ENCODE measurements at places on chromosomes 4 and X.
A peak's percentile ranks its signal among the peaks of the same experiment; 100 is the strongest.

DNA sequence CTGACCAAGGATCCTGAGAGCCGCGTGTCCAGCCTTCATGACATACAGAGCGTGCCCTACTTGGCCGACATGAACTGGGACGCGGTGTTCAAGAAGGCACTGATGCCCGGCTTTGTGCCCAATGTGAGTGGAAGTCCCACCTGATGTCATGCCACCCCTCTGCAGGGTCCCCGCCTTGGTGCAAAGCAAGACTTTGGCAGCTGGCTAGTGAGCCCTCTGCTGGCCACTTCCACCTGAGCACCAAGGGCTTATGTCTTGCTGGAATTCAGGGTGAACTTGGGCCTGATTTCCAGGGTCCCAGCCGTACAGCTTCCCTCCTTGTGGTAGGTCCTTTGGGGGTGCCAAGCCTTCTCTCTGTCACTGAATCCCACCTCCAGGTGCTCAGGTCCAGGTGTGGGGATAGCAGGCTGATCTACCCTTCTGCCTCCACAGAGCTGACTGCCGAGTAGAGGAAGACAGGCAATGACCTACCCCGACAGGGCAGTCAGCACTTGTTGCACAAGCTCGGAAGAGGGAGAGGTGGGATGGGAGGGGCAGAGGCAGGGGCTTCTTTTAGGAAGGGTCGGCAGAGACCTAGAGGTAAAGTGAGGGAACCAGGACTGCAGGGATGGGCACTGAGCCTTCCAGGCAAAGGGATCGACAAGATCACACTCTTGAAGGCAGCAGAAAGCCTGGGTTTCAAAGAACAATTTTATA lies 248.1 kb downstream of the EVC2 start:
- DNase-seq, result peak; percentile 31

GRCh38 chr4:152398060-152398459 lies 137.8 kb downstream of the FBXW7 start:
- no peak for DNase-seq

DNA sequence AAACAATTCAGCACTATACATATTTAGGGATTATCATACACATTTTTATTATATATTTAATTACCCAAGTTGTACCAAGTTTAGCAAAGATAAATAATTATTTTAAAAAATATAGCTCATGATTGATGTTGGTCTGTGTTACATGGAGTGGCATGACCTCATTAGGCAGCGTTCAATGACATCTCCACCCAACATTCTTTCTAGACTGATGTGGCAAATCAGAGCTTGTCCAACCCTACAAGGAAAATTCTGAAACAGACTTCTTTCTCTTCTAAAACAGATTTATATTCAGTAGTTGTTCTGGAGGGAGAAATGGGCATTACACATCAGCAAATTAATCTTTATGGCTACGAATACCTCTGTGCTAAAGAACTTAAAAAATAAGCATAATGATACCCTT lies 189.7 kb downstream of the PDGFC start:
- peak; percentile 84 for DNase-seq

DNA sequence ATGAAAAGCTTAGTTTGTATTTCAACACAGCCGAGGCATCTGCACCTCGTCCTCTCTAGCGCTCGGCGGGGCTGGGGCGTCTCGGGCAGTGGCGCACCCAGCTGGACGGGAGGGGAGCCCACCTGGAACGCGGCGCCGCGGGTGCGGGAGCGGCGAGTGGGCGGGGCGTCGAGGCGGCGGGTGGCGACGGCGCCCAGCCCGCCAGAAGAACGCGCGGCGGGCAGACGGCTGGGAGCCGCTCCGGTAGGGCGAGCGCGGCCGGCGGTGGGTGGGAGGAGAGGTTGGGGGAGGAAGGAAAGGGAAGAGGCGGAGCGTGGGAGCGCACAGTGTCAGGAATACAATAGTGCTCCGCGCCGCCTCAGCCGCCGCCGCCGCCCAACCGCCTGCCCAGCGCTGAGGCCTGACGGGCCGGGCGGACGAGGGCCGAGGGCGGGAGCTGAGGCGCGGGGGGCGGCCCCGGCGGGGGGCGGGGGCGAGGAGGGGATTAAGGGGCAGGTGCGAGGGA lies at the start of gene JADE3:
Gene JADE3, plus strand, starts transcription at position 324 of the 505 bp plus-strand sequence. CDS start 72,474 bp downstream, outside the sequence.
- peak; percentile 77 for DNase-seq

GRCh38 chr4:153533387-153533786 lies 67.2 kb downstream of the TMEM131L start:
- no peak for DNase-seq

DNA sequence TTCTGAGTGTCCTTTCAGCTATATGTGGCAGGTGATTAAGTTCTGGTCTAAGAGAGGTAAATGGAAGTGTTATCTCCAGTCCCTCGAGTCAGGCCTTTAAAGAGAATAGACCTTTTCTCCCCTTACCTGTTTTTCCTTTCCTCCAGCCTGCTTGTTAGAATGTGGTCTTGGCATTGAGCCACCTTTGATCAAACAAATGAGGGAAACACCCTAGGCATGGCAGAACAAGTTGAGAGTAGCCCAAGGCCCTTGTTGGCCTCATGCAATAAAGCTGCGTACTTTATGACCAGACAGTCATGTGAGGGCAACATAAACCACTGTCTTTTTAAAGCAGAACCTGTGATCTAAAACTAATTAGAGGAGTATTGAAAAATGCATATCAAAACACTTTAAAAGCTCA lies 13.2 kb upstream of the IL13RA2 start:
- peak; percentile 39 for DNase-seq

DNA sequence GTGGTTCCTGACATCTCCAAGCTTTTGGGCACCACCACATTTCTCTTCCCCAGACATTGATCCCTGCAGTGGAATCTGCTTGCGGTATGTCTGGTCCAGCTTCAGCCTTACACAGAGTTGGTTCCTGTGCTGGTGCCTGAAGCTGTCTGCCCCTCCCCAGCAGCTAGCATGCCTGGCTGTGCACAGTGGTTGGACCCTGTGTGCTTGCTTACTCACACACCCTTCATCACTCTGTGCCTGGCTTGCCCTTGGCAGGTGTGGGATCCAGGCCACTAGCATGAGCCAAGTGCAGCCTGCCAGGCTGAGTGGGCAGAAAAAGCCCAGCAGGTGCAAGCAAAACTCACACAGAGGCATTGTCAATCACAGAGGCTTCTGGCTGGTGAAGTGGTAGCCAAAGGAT lies 473.8 kb downstream of the ACTRT1 start:
- DNase-seq, result peak; percentile 4

DNA sequence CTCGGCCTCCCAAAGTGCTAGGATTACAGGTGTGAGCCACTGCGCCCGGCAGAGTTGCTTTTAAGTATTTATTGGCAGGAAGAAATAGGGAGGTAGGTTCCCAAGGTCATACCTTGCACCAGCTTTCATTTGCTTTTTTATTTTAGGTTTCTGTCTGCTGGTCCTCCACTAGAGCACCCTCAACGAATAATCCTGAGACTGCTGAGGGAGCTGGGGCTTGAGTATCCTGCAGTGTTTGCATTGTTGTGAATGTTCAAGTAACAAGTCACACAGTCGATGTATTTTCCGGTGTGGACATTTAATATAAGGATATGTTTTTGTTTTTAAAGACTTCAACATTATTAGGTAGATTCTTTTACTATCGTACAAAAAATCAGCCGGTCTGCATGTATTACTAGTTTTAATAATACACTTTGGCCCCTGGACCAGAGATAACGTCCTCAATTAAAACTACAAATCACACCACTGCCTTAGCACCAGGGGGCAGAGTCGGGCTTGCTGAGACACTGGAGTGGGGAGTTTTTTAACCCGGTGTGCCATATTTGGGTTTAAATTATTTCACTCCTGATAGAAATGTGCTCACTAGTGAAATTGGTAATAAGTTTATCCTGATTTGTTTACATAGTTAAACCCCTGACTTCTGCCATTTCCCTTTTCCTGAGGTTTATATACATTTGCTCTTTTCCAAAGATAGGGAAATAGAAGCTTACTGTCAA lies 11.6 kb downstream of the SMIM20 start:
- peak; percentile 28 for DNase-seq

- DNase-seq, result peak; percentile 34
These were observed 52.0 kb downstream of the RASL11B start for GRCh38 chr4:52914051-52914605.

DNA sequence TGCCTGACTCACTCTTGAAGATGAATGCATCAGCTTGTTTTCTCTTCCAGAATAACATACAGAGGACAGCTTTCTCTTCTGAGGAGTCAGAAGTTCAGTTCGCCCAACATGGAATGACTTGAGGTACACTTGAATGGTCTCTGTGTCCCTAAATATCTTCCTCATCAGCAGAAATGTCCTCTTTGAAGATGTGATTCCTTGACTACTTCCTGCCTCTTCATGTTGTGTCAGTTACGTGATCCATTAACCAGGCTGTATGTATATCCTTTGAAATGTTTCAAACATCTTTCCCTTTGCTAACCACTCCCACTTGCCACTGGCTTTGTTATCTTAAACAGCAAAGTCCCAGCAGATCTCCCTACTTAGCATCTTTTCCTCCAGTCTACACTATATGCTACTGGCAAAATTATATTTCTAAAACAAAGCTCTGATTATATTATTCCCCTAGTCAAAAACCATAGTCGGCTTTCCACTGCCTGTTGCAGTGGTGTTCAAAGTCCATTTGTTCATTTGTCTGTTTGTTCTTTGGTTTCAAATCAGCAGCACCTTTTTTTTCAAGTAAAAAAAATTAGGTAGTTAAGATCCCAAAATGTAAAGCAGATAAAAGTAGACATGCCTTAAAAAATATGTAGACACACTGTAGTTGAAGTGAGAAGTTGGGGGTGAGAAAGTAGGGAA lies 82.1 kb upstream of the PAK3 start:
- no peak for DNase-seq

GRCh38 chr4:184805462-184806228 lies 20.1 kb downstream of the ACSL1 start:
- DNase-seq, result peak; percentile 58

- DNase-seq, result peak; percentile 49
These were observed at the start of gene SLC25A43 for GRCh38 chrX:119398974-119399771. Gene SLC25A43 (plus strand): TSS chrX:119399336. CDS start chrX:119399404, 68 bp downstream.

- no peak for DNase-seq
These were observed 73.1 kb upstream of the MBNL3 start for GRCh38 chrX:132561974-132562373.

DNA sequence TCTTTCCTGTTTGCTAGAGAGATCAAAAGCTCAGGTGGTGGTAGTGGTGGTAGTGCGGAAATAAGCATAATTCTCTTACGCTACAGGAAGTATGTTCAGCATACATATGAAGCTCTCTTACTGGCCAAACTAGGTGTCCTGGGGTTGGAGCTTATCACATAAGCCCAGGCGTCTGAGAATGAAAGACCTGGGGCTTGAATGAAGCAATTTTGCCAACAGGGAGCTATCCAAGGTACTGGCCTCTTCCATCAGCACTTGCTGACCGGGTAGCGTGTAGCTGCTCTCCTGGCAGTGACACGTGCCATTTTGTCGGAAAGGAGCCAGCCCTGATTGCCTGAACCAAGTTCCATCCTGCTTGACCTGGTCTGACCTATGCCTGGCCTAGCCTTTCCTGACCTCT lies 65.9 kb upstream of the HPF1 start:
- DNase-seq, result peak; percentile 68

GRCh38 chr4:8058031-8058479 lies 100.6 kb downstream of the ABLIM2 start:
- DNase-seq, result no peak

GRCh38 chrX:123738378-123738940 lies 5.6 kb upstream of the THOC2 start:
- DNase-seq, result peak; percentile 47

DNA sequence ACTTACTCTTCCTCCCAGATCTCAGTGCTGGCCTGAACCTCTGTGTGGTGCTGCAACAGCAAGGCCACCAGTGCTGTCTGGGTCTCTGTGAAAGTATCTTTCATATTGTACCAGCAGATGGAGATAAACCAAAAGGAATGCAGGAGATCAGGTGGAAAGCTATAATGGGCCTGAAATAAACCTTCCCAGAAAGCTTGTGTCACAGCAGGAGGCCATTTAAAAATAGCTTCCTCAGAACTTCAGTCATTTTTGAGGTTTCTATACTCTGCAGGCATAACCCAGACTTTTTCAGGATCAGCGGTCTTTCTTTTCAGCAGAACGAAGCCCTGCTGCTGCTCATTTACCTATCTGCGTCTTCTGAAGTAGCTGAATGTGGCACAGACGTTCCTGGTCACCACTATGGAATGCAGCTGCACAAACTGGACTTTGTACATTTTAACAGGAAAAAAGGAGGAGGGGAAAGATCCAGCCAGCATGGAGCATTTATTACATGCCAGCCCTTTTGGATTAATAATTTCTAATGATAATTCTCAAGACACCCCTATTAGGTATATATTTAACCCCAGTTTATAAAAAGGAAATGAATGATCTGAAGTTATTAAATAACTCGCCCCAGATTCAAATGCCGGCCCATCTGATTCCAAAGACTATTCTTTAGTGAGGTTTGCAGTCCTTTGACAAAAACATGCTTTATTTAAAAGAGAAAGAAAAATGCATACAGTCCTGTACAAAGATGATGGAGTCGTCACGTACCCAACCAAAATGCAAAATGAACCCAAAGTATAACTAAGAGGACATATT lies 119.7 kb downstream of the NFKB1 start:
- DNase-seq, result peak; percentile 97

GRCh38 chr4:76201276-76201675 lies 12.3 kb downstream of the SCARB2 start:
- no peak for DNase-seq

GRCh38 chr4:40924096-40924792 lies 174.5 kb downstream of the NSUN7 start:
- DNase-seq, result peak; percentile 60

GRCh38 chrX:48611703-48612102 lies 14.4 kb downstream of the WDR13 start:
- no peak for DNase-seq
